Natural killer cell treated with Interleukin-12 subunit alpha and Interleukin-12 subunit beta and Interleukin-15 and Interleukin-18, amount 100 ng/mL, for 72 hours (primary cell): ENCODE measurements at places on chromosomes 2 and 18. TPM values are rescaled to one million over a fixed set of nuclear protein-coding genes. Genes with fewer than 3 reads are reported as not detected.

GREB1L gene
- total RNA-seq: not detected

CXCR2 gene
- total RNA-seq: 0.47 TPM

IKZF2 gene
- total RNA-seq: 80.0 TPM

CFAP221 gene
- total RNA-seq: not detected

PDCD1 gene
- total RNA-seq: 0.89 TPM

DNA sequence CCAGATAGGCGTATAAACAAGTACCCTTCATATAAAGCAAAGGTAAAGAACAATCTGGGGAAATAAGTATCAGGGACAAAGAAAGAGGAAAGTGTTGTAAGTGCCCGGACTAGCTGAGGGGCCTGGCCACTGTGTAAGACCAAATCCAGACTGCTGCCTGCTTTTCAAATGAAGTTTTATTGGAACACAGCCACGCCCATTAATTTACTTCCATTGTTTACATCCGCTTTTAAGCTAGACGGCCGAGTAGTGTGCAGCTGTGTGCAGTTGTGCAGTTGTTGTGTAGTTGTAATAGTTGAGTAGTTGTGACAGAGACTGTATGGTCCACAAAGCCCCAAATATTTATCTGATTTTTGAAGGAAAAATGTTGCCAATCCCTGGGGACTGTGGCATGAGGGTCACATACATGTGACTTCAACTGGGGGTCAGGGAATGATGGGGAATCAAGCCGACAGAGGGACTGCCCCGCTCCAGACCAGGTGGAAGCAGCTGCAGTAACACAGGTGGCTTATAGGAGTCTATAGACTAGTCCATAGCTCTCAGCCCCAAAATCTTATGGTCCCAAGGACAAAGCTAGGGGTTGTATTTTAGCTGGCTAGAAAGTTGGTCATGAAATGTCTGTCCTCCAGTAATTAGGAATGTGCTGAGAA lies 30.0 kb downstream of the FHL2 start:
- H3K27ac ChIP-seq: no peak overlapping the region
- H3K4me1 ChIP-seq: peaks cover 17% of the 10 kb centered on the region
- H3K36me3 ChIP-seq: no peaks in the 10 kb centered on the region
- no peak for DNase-seq
- peaks cover 11% of the 10 kb centered on the region for H3K27me3 ChIP-seq
- no peak overlapping the region for H3K4me3 ChIP-seq

- H3K4me1 ChIP-seq: peaks cover 40% of the 10 kb centered on the region
- no peak overlapping the region for H3K4me3 ChIP-seq
- no peak for DNase-seq
- H3K36me3 ChIP-seq: no peaks in the 10 kb centered on the region
- H3K27me3 ChIP-seq: no peaks in the 10 kb centered on the region
- H3K27ac ChIP-seq: peak overlapping the region; percentile 1
Observed at GRCh38 chr2:39107724-39108273, 13.1 kb downstream of the SOS1 start.

DNA sequence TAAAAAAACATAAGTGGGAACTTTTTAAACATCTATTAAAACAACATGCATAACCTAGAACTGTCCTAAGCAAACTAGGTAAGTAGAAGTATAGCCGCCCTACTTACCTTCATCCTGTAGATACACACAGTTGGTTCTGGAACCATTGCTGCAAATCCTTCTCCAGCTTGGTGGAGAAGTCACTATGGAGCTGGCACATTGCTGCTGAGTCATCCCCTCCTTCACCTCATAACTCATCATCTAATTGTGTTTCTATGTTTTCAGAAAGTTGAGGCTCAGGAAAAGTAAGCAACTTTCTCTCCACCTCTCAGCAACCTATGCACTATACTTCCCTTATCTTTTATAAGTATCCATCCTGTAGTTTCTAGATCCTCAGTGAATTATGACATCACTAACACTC lies 269.8 kb upstream of the MMADHC start:
- no peaks in the 10 kb centered on the region for H3K27me3 ChIP-seq
- H3K4me3 ChIP-seq: no peak overlapping the region
- no peak for DNase-seq
- H3K27ac ChIP-seq: no peak overlapping the region
- peaks cover 4% of the 10 kb centered on the region for H3K36me3 ChIP-seq
- H3K4me1 ChIP-seq: no peaks in the 10 kb centered on the region

DNA sequence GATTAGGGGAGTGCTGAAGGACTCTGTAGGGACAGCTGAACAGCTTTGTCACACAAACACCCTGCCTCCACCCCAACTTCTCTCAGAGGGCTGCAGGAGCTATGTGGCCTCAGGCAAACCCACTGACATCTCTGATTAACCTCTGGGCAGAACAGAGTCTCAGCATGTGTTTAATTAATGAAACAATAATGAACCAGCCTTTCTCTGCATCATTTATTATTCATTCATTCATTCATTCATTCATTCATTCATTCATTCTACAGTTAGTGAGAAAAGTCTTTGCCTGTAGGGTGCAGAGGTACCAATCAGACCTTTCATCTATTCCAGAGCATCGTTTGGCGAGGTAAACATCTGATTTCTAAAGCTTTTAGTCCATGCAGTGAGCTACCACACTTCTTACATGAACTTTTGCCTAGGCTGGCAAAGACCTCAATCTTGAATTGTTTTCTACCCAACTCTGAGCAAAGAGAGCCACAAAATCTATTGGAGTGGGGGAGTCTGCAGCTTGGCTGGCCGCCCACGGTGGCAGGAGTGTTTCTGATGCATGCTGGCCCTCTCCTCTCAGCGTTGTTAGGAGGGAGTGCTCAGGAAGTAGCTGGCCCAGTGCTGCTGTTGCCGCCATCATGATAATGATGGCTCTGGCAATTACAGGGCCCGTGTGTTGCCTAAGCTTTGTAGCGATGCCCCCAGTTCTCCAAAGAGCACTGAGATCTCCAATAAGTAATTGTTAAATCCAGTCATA lies 198.9 kb downstream of the SMAD7 start:
- H3K4me1 ChIP-seq: no peaks in the 10 kb centered on the region
- H3K27me3 ChIP-seq: no peaks in the 10 kb centered on the region
- no peak overlapping the region for H3K4me3 ChIP-seq
- no peaks in the 10 kb centered on the region for H3K36me3 ChIP-seq
- no peak for DNase-seq

- no peak overlapping the region for H3K4me3 ChIP-seq
- no peaks in the 10 kb centered on the region for H3K36me3 ChIP-seq
- no peaks in the 10 kb centered on the region for H3K4me1 ChIP-seq
- no peak for DNase-seq
Observed at GRCh38 chr2:160696087-160696452, 202.5 kb upstream of the RBMS1 start.

DNA sequence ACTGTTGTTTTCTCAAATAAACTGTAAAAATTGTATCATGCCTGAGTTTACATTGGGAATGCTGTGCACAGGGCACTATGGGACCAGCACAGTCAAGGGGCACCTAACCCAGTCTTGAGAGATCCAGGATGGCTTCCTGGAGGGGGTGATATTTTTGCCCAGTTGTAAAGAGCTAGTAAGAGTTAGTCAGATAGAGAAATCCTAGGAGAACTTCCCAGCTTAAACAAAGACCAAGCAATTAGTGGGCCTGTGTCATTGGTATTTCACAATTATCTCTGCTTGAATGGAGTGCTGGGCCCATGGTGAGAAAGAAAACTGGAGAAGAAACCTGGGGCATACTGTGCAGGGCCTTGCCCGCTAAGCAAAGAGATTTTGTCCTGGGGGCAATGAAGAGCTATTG lies 12.2 kb downstream of the XDH start:
- peaks cover 17% of the 10 kb centered on the region for H3K27me3 ChIP-seq
- no peak for DNase-seq
- H3K4me3 ChIP-seq: no peak overlapping the region

- no peak overlapping the region for H3K27ac ChIP-seq
- no peak for DNase-seq
- H3K4me3 ChIP-seq: no peak overlapping the region
- H3K4me1 ChIP-seq: no peaks in the 10 kb centered on the region
Observed at GRCh38 chr2:23200787-23201114, 184.2 kb upstream of the KLHL29 start.
